ENCODE measurements at places on chromosomes 4 and X.

- DNase-seq, result no peak
- H3K27me3 ChIP-seq, result no peaks in the 10 kb centered on the region
- H3K4me3 ChIP-seq, result no peak overlapping the region
- no peaks in the 10 kb centered on the region for H3K4me1 ChIP-seq
- H3K36me3 ChIP-seq, result no peaks in the 10 kb centered on the region
Observed at GRCh38 chr4:11847167-11847566, 418.5 kb upstream of the HS3ST1 start.

DNA sequence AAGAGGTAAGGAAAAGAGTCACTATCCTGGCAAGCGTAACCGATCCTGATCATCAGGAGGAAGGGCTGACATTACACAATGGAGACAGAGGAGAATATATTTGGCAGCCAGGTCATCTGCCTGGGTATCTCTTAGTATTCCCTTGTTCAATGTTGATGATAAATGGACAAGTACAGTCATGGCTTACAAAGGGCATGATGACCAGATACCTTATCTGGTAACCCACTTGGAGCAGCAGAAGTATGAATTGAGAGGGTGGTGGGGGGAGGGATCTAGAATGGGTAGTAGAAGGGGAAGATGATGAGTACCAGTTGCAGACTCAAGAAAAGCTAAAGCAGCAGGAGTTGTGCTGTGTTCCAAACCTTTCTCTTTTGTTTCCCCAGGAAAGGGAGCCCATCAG lies 17.3 kb downstream of the F8 start:
- DNase-seq, result no peak
- H3K27ac ChIP-seq, result no peak overlapping the region
- no peaks in the 10 kb centered on the region for H3K27me3 ChIP-seq

DNA sequence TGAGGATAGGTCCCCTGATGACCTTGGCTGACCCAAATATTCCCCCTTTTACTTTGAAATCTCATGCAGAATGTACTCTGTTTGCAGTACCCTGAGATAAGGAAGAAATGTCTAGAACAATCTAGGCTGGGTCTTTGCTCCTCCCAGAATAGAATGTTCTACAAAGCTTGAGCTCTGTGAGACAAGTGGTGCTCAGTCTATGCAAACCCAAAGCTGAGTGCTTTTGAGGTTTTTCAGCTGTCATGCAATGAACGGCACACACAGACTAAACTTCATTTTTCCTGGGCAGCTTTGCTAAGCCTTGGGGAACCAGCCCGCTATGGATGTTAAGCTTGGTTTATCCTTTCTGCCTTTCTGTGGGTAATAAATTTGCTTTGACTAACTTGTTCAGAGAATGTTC lies 513.6 kb downstream of the FAT4 start:
- H3K36me3 ChIP-seq, result no peaks in the 10 kb centered on the region
- no peak overlapping the region for H3K27ac ChIP-seq
- no peak overlapping the region for H3K4me3 ChIP-seq
- no peaks in the 10 kb centered on the region for H3K27me3 ChIP-seq
- no peak for DNase-seq
- H3K4me1 ChIP-seq, result no peaks in the 10 kb centered on the region

GRCh38 chrX:13066391-13066790 lies 22.0 kb upstream of the FAM9C start:
- no peaks in the 10 kb centered on the region for H3K4me1 ChIP-seq
- DNase-seq, result no peak
- no peak overlapping the region for H3K4me3 ChIP-seq
- H3K27ac ChIP-seq, result no peak overlapping the region
- H3K27me3 ChIP-seq, result no peaks in the 10 kb centered on the region
- H3K36me3 ChIP-seq, result no peaks in the 10 kb centered on the region

DNA sequence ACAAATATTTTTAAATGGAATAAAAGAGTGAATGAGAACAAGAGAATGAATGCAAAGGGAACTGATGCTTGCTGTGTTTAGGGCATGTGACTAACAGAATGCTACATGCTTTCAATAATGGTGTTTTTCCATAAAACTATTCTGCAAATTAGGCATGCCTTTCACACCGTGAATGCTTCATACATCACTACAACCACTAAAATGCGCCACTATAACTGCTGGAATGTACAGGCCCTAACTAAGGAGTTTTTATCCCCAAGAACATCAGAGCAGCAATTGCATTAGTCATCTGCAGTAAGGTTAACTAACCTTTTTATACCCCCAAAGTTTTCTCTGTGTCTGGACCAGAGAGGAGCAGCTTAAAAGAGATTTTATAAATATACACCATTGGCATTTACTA lies 190.4 kb downstream of the ARAP2 start:
- no peak for DNase-seq
- no peaks in the 10 kb centered on the region for H3K27me3 ChIP-seq
- no peak overlapping the region for H3K4me3 ChIP-seq
- no peak overlapping the region for H3K27ac ChIP-seq

- DNase-seq, result no peak
- no peak overlapping the region for H3K4me3 ChIP-seq
- H3K27me3 ChIP-seq, result peaks cover 14% of the 10 kb centered on the region
- H3K27ac ChIP-seq, result peak overlapping the region; percentile 74
- no peaks in the 10 kb centered on the region for H3K36me3 ChIP-seq
- H3K4me1 ChIP-seq, result peaks cover 46% of the 10 kb centered on the region
Observed at GRCh38 chrX:69128588-69128987, 36.7 kb downstream of the PJA1 start.

- H3K27ac ChIP-seq, result no peak overlapping the region
- no peaks in the 10 kb centered on the region for H3K4me1 ChIP-seq
- no peaks in the 10 kb centered on the region for H3K27me3 ChIP-seq
- no peak for DNase-seq
Observed at GRCh38 chr4:94831607-94832006, 73.9 kb downstream of the BMPR1B start.

DNA sequence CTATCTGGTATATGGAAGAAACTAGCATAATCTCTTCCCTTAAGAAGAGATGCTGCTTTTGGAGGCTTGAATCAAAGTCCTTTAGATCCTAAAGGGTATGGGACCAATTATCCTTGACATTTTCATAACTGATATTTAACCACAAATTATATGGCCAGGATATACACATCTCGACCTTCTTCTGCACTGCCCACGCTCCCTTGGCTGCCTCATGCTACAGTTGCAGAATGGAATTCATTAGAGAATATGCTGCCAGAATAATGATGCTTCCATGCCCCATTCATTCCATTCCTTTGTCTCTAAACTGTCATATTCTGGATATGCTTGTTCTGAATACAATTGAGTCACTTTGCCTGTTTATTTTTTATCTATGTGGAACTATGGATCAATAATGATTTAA lies 157.1 kb upstream of the PACRGL start:
- no peak overlapping the region for H3K4me3 ChIP-seq
- no peaks in the 10 kb centered on the region for H3K27me3 ChIP-seq
- no peak overlapping the region for H3K27ac ChIP-seq
- H3K36me3 ChIP-seq, result no peaks in the 10 kb centered on the region
- DNase-seq, result no peak

- peaks cover 3% of the 10 kb centered on the region for H3K4me1 ChIP-seq
- H3K27ac ChIP-seq, result no peak overlapping the region
- H3K27me3 ChIP-seq, result no peaks in the 10 kb centered on the region
- no peak for DNase-seq
- H3K36me3 ChIP-seq, result no peaks in the 10 kb centered on the region
Observed at GRCh38 chrX:21955403-21956189, 15.1 kb downstream of the SMS start.

GRCh38 chr4:68589790-68590189 lies 13.7 kb upstream of the UGT2B17 start:
- H3K36me3 ChIP-seq, result no peaks in the 10 kb centered on the region
- no peak for DNase-seq
- no peak overlapping the region for H3K27ac ChIP-seq
- no peaks in the 10 kb centered on the region for H3K4me1 ChIP-seq

GRCh38 chr4:176185051-176185450 lies 10.3 kb downstream of the SPATA4 start:
- no peaks in the 10 kb centered on the region for H3K4me1 ChIP-seq
- H3K4me3 ChIP-seq, result no peak overlapping the region
- H3K27me3 ChIP-seq, result no peaks in the 10 kb centered on the region

DNA sequence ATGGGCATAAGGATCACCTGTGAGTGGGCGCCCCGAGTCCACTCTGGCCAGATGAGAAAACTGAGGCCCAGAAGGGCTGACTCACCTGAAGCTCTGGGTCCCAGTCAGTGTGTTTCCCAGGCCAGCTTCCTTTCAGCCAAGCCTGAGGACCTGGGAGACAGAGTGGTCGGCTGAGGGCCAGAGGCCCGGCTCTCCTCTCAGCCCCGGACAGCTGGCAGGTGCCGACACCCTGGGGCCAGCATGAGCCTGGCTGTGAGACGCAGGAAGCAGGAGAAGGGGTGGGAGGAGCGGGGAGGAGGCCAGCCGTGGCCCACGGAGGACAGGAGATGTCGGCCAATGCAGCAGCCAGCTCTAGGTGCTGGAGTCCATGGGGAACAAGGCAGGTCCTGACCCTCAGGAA lies 28.9 kb downstream of the ATP2B3 start:
- H3K4me3 ChIP-seq, result no peak overlapping the region
- no peak for DNase-seq
- H3K4me1 ChIP-seq, result no peaks in the 10 kb centered on the region
- H3K27ac ChIP-seq, result no peak overlapping the region
- no peaks in the 10 kb centered on the region for H3K27me3 ChIP-seq

- H3K4me1 ChIP-seq, result no peaks in the 10 kb centered on the region
- peaks cover 12% of the 10 kb centered on the region for H3K27me3 ChIP-seq
- no peaks in the 10 kb centered on the region for H3K36me3 ChIP-seq
- no peak overlapping the region for H3K4me3 ChIP-seq
- no peak overlapping the region for H3K27ac ChIP-seq
Observed at GRCh38 chrX:15129412-15129811, 140.5 kb downstream of the ASB9 start.

DNA sequence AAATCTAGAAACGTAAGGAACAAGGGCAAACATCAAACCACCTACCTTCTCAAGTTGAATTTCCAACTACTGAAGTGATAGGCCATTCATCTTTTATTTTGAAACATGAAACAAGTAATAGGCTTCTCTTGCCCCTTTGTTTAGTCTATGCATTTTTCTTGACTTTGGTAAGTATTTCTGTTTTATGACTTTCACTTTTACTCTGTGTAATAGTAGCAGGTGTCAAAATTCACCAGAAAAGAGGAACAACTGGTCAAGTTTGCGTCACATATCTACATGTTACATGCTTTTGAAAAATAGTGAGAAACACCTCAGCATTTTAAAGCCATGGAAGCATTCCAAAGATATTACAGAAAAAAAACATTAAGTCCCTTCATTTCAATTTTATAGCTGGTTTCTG lies 157.1 kb upstream of the FTHL17 start:
- H3K27ac ChIP-seq, result no peak overlapping the region
- H3K4me3 ChIP-seq, result no peak overlapping the region
- peaks cover 2% of the 10 kb centered on the region for H3K27me3 ChIP-seq
- DNase-seq, result no peak

- H3K27me3 ChIP-seq, result no peaks in the 10 kb centered on the region
- no peaks in the 10 kb centered on the region for H3K4me1 ChIP-seq
- no peaks in the 10 kb centered on the region for H3K36me3 ChIP-seq
- DNase-seq, result no peak
- no peak overlapping the region for H3K27ac ChIP-seq
- H3K4me3 ChIP-seq, result no peak overlapping the region
Observed at GRCh38 chr4:28310926-28311325, 1450.3 kb downstream of the STIM2 start.

- no peak overlapping the region for H3K27ac ChIP-seq
- no peaks in the 10 kb centered on the region for H3K36me3 ChIP-seq
- H3K4me1 ChIP-seq, result no peaks in the 10 kb centered on the region
- no peak overlapping the region for H3K4me3 ChIP-seq
Observed at GRCh38 chr4:110347805-110348204, 128.2 kb upstream of the ENPEP start.

- no peaks in the 10 kb centered on the region for H3K27me3 ChIP-seq
- H3K36me3 ChIP-seq, result no peaks in the 10 kb centered on the region
- H3K4me3 ChIP-seq, result no peak overlapping the region
Observed at GRCh38 chrX:150213481-150214030, 149.6 kb upstream of the MAMLD1 start.

DNA sequence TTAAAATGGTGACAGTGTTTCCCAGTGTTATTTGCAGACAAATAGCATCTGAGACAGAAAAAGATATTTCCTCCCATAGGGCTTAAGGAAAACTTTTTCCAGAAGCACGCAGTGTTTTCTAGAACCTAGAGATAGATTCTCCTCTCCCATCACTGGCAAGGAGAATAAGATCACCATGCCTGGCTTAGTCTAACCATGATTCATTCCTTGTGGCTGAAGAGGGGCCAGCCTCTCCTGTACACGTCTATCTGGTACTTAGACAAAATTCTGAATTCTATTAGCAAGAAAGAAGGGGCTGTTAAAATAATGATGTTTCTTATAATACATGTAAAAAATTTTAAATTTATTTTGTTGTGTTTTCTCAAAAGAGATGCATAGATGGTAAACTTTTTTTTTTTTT lies 296.1 kb upstream of the LDB2 start:
- no peak overlapping the region for H3K27ac ChIP-seq
- H3K27me3 ChIP-seq, result no peaks in the 10 kb centered on the region
- no peak for DNase-seq
- H3K4me3 ChIP-seq, result no peak overlapping the region
- peaks cover 6% of the 10 kb centered on the region for H3K4me1 ChIP-seq

- peak overlapping the region; percentile 38 for H3K4me3 ChIP-seq
- peaks cover 7% of the 10 kb centered on the region for H3K27me3 ChIP-seq
- no peak overlapping the region for H3K27ac ChIP-seq
- no peak for DNase-seq
- H3K36me3 ChIP-seq, result no peaks in the 10 kb centered on the region
Observed at GRCh38 chr4:154332681-154333421, 158.7 kb downstream of the DCHS2 start.

DNA sequence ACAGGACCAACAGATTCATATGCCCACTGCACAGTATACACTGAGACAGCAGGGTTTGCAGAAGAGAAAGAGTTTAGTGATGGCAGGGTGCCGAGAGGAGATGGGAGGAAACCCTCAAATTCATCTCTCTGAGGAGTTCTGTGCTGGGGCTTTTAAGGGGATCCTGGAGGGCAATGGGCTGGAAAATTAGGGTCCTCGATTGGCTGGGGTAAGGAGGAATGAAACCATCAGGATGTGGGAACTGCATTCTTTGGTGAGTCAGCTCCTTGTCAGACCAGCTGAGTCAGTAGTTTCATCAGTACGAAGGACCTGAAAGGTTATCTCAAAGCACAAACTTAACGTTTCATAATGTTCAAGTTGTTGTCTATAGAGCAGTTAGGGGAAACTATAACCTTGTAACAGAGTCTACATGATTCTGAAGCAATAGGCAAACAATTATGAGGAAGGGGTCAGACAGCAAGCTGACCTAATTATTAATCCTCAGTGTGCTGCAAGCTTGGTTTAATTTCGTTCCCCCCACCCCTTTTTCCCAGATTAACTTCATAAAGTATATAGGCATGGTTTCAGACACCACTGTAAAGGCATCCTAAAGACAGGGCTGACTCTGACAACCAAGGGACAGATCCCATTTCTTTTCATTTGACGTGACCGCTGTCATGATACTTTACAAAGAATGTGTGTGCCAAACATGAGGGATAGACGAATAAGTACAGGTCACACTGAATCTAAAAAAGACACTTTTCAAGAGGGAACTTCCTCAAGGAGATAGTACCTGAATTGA lies 1.5 kb upstream of the MSMO1 start:
- DNase-seq, result no peak
- no peaks in the 10 kb centered on the region for H3K27me3 ChIP-seq
- peak overlapping the region; percentile 64 for H3K4me3 ChIP-seq
- peak overlapping the region; percentile 85 for H3K27ac ChIP-seq

- H3K36me3 ChIP-seq, result no peaks in the 10 kb centered on the region
- H3K4me1 ChIP-seq, result no peaks in the 10 kb centered on the region
- H3K27me3 ChIP-seq, result peaks cover 3% of the 10 kb centered on the region
- H3K27ac ChIP-seq, result no peak overlapping the region
- no peak overlapping the region for H3K4me3 ChIP-seq
Observed at GRCh38 chrX:102580891-102581290, 18.4 kb upstream of the ARMCX5 start.
